ENCODE measurements at places on chromosomes 4 and X. TPM values are rescaled to one million over a fixed set of nuclear protein-coding genes. Genes with fewer than 3 reads are reported as not detected.

DNA sequence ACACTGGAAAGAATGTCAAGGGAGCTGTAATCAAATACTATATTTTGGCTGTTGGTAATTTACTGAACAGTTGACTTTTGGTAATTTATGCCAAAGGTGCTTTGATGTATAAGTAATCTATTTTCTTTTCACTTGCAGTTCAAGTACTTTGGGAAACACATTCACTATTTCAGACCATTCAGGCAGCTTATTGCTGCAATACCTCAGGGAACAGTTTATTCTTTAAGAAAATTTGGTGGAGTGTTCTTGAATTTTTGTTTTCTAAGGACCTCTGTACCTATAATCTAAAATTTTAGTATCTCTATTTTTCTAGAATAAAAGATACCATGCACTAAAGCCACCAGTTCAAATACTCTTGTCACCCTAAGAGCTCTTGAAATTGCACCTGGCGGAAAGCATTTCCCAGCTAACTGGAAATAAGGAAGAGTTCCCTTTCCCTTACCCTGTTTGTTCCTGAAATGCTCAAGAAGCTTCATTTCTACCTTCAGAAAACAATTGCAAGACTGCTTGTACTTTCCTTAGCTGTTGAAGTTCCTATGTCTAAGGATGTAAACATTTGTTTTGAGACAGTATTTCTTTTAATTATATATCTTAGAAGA is 633.5 kb upstream of the FAT1 start:
- no peak for DNase-seq

DNA sequence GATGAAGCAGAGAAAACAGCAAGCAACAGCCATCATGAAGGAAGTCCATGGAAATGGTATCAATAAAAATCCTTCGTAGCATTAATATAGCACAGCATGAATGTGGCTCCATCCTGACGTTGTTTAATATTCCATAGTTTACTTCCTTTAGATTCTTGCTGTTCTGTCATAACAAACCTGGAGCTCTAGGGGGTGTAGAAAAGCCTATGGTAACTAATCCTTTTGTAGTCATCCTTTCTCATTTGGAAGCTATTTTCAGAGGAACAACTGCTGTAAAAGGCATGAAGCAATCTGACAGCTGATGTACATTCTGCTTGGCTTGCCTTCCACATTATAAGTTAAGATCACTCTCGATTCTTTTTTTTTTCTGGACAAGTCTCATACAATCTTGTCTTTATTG is 914 bp downstream of the MYOZ2 start:
- no peak for DNase-seq

DNA sequence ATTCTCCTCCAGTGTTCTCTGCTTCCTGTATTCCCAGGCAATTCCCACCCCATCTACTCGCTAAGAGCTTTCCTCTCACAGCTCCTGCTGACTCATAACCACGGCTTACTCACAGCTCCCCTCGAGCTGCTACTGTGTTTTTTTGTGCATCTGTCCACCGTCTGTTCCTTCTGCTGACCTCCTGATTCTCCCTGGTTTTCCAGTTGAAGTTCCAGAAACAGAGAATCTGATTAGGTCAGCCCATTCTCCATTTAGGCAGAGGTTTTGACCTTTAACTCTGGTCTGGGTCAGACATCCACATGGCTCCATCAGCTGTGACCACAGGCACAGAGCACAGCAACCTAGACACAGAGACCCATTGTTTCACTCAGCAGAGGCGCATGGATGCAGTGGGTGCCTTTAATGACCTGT is 5.5 kb upstream of the SMIM20 start:
- no peak for DNase-seq

DNA sequence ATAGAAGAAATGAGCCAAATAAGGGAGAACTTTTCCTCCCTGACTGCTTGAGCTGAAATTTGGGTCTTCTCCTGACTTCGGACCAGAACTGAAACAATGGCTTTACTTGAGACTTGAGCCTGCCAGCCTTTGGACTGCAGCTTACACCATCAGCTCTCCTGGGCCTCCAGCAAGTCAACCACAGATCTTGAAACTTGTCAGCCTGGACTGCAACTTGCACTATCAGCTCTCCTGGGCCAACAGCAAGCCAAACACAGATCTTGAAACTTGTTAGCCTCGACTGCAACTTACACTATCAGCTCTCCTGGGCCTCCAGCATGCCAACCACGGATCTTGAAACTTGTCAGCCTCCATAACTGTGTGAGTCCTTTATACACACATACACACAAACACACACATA is 425.9 kb upstream of the PCDH7 start:
- DNase-seq: no peak

DNA sequence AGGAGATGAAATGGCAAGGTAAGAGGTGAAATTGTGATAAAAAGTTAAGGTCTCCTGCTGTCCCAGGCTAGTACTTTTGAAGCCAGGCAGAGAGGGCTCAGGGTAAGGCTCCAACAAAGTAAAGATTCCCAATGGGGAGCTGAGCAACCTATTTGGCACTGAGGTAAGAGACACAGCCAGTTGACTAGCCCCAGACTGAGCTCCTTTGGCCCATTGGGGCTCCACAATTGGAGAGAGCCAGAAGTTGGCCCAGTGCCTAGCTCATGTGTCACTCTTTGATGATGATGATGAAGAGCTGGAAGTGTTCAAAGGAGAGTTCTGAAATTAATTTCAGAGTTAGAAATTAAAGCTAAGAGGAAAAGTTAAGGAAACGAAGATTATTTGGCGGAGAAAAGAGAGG is 94.6 kb downstream of the RLIM start:
- no peak for DNase-seq

DNA sequence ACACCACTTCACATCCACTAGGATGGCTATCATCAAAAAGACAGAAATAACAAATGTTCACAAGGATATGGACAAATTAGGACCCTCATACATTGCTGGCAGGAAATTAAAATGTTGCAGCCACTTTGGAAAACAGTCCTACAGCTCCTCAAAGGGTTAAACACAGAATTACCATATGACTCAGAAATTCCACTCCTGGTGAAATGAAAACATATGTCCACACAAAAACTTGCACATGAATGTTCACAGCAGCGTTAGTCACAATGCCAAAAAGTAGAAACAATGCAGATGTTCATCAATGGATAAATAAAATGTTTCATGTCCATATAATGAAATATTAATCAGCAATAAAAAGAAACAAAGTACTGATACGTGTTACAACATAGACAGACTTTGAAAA is 15.1 kb downstream of the S100G start:
- DNase-seq: no peak

BGN gene
- 1,387 TPM for total RNA-seq

GRCh38 chr4:140238351-140239056 is 84.5 kb upstream of the MAML3 start:
- DNase-seq: peak; percentile 93

GRCh38 chr4:125135652-125136051 is 179.1 kb upstream of the FAT4 start:
- DNase-seq: no peak

GRCh38 chr4:2458546-2459491 is 10.1 kb upstream of the RNF4 start:
- no peak for DNase-seq

SEC31A gene
- 100 TPM for total RNA-seq

DNA sequence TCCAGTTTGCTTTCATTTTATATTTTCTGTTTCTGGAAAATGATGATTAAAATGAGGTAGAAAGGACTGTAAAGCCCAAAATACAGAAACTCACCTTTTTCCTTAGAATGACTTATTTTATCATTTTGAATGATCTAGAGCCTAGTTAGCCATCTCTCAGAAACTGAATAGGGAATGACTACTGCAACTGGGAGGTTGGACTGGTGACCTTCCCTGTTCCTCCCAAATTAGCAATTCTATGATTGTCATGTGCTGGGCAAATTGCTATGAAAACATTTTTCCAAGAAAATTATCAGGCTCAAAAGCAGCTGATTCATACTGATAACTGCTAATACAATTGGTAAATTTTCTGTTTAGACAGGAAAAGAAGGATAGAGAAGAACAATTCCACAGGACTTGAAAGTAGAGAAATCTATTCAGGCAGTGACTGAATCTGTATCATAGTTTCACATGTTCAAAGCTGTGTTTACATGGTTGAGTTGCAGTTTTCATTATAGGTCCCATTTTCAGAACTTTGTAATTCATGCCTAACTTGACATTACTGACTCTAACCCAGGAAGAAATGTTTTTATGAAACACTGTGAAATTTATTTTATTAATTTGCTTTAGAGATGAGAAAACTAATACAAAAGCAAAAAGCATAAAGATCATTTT is 43.4 kb upstream of the SEC24B start:
- DNase-seq: no peak

DNA sequence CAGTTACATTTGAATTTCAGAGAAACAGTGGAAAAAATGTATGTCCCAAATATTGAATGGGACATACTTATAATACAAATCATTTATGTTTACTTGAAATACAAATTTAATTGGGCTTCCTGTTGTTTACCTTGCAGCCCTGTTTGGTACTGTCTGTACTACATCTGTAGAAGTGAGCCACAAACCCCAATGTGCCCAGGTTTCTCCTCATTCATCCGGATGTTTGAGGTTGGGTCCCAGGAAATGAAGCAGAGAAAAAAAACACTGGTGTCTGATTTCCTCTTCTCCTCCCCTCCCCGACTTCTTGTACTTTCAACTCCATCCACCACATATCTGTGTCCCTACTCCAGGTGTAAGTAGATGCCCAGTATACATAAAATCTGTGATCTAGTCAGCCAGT is 27.1 kb upstream of the SCRG1 start:
- DNase-seq: no peak

PAGE2B gene
- total RNA-seq: not detected

- DNase-seq: no peak
These were observed 5.0 kb downstream of the LNX1 start for GRCh38 chr4:53586121-53586816.
